ENCODE measurements at places on chromosomes 3 and 15.

DNA sequence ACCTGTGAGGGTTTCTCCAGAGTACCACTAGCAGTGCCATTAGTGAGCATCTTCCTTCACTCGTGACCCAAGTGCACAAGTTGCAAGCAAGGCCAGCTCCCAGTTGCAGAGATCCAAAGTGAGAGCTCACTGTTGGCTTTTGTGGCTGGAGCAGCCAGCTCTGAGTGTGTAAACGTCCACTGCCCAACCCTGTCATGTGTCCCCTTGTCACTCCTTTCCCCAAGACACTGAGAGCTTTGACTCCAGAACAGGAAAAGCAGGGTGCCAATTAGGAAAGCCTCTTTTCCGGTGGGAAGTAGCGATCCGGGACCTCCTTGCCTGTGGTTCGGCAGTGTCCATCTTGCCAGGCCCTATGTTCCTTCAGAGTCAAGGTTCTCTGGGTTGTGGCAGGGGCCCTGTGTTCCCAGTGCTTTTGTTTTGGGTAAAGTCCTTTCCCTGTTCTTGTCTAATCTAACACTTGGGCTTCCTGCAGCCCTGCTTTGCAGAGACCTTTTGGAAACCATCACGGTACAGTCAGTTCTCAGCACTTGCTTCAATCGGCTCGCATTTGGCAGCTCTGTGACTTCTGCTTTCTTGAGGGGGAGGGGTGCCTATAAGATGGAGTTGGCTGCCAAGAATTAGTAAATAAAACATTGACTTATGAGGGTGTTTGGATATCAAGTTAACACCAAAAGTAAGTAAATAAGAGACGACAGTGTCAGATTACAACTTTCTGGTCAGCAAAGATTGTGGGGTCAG, 90.5 kb downstream of the DNASE1L3 start:
- DNase-seq: no peak

- DNase-seq: no peak
Measured at GRCh38 chr3:175287361-175287963, 428.3 kb downstream of the NAALADL2 start.

DNA sequence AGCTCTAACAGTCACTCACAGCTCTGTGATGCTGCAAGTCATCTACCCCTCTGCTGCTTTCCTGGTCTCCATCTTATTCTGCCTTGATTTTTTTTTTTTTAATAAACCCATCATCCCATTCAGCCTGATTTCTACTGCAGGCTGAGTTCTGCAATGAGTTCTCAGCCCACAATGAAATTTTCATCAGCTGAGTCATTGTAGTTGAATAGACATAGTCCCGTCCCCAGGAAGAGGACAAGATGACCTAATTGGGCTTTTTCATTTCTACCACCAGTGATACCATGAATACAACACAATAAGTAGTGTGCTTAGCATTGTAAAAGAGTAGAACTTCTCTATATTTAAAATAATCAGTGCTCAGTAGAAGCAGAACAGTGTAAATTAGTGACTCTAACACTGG, 59.3 kb downstream of the C3orf85 start:
- DNase-seq: no peak

DNA sequence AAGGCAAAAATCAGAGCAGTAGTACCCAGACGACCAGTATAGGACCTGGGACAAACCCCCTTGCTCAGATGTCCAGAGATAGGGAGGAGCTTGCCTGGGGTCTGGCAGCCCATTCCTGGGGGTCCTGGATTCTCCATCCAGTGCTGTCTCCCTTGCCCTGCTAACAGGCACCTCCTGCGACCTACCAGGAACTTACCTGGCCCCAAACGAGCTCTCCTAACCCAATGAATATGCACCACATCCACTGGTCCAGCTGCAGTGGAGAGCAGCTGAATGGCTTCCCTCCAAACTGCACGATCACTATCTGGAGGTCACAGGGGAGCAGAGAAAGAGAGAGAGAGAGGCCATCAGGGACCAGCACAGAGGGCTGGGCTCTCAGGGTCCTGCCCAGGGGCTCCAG, 19.1 kb upstream of the SEC13 start:
- DNase-seq: no peak

GRCh38 chr3:186882150-186882524, 39.6 kb downstream of the ADIPOQ start:
- DNase-seq: no peak

DNA sequence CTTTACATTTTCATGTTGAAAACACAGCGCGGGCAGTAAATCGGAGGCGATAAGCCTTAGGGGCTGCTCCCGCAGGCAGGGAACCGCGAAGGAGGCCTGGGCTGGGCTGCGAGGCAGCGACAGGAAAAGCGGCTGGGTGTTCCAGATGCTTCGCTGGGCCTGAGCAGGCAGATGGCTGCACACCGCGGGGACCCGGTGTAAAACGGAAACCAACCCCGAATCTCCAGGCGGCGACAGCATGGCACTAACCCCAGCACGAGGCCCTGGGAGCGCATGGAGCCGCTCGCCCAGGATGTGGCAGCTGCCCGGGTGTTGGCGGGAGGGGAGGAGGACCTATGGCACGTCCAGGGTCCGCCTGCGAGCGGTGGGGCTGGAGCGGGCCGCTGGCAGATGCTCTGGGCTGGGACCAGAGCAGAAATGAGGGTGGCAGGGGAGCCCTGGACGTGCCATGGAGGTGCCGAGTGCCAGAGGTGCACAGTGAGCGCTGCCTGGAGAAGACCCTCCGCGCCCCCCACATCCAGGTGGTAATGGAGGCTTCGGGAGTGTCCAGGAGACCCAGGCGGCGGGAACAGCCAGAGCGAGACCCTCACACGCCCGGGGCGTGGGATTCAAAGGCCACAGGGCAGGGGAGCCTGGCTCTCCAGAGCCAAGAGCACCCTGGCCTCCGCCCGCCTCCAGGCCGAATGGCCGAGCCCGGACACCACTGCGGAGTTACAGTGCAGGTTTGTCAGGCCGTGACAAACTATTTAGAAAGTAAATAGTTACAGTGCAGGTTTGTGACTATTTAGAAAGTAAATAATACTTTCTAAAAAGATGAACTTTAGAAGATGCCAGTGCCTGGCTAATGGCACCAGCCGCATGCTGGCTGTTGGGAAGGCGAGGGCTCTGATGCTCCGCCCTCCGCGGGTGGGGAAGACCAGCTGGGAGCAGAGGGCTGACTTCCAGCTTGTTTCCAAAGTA, 293.6 kb downstream of the OCA2 start:
- DNase-seq: no peak

DNA sequence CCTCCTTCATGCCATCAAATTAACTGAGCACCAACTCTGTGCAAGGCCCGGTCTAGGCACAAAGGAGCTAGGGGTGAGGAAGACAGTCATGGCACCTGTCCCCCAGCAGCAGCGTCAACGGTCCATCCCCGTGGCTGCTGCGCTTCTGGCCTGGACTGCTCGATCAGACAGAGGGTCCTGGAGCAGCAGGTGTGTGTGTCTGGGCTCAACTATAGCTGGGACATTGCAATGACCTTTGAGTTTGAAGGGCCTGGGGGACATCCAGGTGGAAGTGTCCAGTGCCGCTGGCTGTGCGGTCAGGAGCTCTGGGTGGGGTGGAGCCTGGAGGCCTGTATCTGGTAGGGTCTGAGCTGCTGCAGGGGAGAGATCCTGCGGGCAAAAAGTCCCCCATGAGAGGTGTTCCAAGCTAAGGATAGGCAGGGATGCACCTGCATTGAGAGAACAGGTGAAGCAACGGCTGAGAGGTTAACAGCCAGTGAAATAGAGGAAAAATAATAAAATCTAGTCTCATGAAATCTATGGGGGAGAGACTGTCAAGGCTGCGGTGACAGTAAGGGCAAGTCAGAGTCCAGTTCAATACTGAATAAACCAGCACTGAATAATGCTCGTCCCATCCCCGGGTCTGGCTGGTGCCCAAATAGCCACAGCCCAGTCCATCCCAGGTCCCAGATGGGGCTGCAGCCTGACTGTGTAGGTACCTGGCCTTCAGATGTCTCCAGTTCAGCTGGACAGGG, 25.4 kb upstream of the SLC41A3 start:
- no peak for DNase-seq

- DNase-seq: no peak
Measured at GRCh38 chr3:124277144-124277890, 285.4 kb upstream of the ROPN1 start.

GRCh38 chr3:54240-54639, 142.3 kb upstream of the CHL1 start:
- no peak for DNase-seq

DNA sequence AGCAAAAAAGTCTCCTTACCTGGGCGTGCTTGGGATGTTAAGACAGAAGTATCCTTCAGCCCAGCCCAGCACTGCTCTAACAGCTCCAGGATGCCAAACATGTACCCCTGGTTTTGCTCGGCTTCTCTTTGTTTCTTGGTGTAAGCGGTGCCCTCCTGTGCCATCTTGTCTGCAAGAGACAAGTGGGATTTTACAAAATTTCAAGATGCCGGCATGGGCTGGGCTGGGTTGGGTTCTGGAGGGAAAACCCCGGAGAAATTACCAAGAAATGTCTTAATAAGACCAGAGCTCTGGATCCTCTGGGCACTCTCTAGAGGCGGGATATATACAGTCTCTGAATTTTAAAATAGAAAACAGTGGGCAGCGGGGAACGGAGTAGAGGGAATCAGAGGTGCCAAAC, 4.6 kb upstream of the SOX14 start:
- no peak for DNase-seq

GRCh38 chr3:106033654-106034053, 164.8 kb upstream of the CBLB start:
- no peak for DNase-seq

DNA sequence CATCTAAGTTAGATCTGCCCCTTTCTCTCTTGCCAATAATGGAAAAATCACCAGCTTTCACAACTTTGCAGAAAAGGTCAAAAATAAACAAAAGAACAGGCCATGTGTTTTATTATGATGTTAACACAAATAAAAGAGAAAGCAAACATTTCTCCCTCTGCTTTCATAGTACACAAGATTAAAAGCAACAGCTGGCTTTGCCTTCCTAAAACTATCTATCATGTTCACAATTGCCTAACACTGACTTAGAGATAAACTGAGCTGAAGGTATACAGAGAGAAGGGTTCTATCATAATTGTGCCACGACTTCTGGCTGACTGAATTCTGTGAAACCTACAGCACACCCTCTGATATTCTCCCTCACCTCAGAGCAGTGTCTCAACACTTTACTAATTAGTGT, 29.4 kb downstream of the AADAC start:
- DNase-seq: no peak

DNA sequence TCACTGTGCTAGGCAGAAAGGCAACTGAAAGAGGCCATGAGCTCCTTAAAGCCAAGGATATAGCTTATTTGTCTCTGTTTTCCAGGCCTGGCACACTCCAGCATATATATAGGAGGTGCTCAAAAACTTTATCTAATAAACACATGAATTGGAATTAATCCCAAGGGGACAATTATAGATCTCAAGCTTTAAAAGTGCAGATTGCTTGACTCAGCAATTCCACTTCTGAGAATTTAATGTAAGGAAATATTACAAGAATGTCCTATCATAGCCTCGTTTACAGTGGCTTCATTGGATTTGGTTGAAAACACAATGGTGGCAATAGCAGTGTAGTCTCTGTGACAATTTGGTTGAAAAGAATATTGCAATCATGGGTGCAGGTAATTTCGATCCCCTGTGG, 267.3 kb downstream of the SHQ1 start:
- DNase-seq: no peak

DNA sequence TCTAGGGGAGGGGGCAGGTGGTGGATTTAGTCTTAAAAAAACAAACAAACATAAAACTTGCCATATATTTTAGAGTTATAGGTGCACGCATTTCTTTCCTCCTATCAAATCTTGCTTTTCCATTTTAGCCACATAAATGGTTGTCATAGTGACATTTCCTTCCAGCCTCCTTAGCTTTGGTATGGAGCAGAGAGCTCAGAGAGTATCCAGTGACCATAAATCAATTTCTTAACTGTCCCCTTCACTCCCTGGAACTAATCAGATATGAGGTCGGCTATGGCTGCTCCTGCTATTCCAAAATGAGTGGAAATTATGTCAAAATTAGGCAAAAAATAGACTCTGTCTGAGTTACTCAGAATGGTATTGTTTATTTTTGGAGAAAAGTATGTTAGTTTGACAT, 164.5 kb downstream of the EBLN2 start:
- DNase-seq: no peak

GRCh38 chr3:107514453-107514852, 8.3 kb upstream of the BBX start:
- DNase-seq: no peak

GRCh38 chr3:14323401-14324223, 78.8 kb upstream of the SLC6A6 start:
- DNase-seq: no peak

GRCh38 chr3:197420115-197420514, 121.7 kb upstream of the DLG1 start:
- no peak for DNase-seq

DNA sequence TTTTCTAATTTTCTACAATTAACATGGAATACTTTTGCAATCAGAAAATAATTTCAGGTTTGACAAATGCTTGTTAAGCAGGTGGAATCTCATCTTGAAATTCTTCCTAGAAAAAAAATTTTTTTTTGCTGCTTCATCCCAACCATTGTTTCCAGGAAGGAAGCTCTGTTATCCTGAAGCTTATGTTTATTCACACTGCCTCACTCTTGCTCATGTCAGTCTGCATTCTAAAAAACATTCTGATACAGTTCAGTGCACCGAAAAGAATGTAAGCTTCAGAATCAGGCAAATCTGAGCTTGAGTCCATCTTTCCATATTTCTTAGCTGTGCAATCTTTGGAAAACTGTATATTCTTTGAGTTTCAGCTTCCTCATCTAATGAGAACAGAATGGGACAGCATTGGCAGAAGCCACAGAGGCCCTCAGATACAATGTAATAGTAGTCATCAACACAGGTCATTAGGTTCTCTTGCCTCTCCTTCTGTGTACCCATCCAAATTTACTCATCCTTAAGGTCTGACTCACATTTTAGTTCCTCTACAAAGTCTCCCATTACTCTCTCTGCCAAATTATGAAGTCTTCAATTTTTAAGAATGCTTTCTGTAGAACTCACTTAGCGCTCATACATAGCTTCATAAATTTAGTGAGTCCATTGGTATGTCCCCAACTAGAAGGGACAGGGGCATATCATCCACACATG, 881.8 kb upstream of the NR2F2 start:
- no peak for DNase-seq

DNA sequence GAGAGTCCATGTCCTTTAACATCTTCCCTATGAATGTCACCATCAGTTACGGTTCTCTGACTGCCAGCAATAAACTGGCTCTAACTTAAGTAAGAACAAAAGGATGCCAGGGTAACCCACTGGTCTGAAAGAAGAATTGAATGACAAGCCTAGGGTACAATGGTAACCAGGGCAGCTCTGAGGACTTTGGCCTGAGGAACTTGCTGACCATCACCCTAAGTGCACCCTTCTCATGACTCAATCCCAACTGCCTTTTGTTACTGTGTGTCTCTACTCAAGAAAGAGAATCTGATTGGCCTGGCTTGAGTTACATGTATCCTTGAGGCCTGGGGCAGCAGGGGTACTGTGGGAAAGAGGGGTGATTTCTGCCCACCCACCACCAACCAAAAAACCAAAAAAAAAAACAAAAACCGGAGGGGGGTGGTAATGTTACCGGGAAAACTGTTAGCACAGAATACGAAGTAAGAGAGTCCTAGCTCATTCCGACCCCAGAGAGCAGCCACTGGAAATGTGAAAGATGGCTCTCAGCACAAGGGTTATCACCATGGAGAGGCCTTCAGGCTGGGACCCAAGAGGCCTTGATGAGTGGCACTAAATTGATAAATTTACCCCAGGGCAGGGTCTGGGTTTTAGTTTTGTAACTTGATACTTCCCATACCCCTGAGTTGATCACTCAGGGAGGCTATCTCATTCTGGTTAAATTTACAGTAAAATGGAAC, 9.3 kb upstream of the SLC28A1 start:
- no peak for DNase-seq

- peak; percentile 26 for DNase-seq
Measured at GRCh38 chr3:51712511-51712931, 5.7 kb downstream of the GRM2 start.

Measured in CD4-positive, alpha-beta T cell (primary cell).